CD4-positive, alpha-beta T cell treated with Interleukin-21 for 1 hour (primary cell): ENCODE measurements at places on chromosomes 5 and 9.
A peak's percentile ranks its signal among the peaks of the same experiment; 100 is the strongest.

DNA sequence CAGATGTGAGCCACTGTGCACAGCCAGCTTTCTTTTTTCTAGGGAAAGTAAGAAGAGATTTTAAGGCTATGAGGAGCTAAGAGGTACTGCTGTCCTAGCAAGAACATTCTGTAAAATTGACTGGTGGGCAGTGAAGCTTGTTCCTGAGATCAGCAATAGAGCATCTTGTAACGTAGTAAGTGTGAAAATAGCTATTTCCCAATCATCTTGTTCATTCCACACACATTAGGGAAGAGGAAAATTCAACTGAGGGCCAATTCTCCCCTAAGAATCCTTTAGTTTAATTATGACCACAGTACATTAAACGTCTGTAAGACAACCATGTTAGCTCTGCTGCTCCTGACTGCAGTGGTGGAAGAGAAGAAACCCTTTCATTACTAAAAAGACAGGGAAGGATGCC, 246.2 kb downstream of the EFNA5 start:
- no peak for DNase-seq

- DNase-seq: no peak
These were observed 837.1 kb upstream of the SEMA6A start for GRCh38 chr5:117411701-117412100.

GRCh38 chr5:154159343-154159742, 31.2 kb upstream of the GALNT10 start:
- no peak for DNase-seq

DNA sequence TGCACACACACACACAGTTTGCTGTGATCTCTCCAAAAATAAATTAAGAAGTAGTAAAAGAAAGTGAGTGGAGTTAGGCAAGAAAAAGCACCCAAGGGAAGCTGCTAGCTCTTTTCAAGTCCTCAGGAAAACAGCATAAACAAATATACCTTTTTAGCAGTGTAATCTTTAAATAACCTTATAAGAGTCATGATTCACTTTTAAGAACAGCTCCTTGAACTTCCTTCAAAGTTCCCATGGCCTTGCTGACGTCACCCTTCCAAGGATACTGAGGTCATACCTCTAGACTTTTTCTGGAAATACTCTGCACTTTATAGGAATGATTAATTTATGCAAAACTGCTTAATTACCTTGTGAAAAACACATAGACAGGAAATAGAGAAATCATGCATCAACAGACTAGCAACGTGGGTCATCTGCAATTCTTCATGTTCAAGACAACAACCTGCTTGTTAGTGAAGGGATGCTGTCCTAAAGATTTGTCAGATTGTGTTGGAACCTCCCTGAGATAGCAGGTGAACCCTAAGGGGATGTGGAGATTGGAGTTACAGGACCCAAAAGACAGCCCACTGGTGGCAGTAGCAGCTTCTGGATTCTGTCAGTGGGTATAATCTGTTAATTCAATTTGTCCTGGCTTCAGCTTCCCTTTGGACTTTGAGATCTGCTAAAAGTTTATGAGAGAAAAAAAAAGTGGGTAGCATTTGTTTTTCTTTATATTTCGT, 229.0 kb downstream of the ELAVL2 start:
- no peak for DNase-seq

GRCh38 chr9:81390792-81391456, 298.4 kb downstream of the TLE1 start:
- no peak for DNase-seq

DNA sequence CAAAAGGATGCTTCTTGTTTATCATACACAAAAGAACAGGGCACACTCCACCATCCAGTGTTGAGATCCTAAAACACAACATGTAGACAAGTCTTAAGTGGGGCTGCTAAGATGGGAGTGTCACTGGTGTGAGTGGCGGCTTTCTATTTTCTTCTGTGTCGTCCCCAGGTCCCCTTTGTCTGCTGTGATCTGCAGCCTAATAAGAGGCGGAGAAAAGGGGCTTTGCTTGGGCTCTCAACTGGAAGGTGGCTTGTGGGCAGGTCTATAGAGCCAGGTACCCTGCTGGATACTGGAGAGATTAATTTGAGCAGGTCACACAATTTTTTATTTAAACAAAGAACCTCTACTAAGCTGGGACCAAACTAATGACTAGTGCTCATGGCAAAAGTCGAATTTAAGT, 126.1 kb upstream of the SAP30L start:
- no peak for DNase-seq

- peak; percentile 36 for DNase-seq
These were observed 5.1 kb downstream of the TLN1 start for GRCh38 chr9:35726931-35727330.

- no peak for DNase-seq
These were observed 8.0 kb upstream of the WHRN start for GRCh38 chr9:114513055-114513958.

GRCh38 chr5:172351240-172351778, 67.7 kb upstream of the UBTD2 start:
- no peak for DNase-seq

- DNase-seq: no peak
These were observed 55.0 kb downstream of the GARNL3 start for GRCh38 chr9:127319366-127320114.

- no peak for DNase-seq
These were observed 65.2 kb upstream of the PTPRD start for GRCh38 chr9:10678010-10678409.

- DNase-seq: no peak
These were observed 529 bp downstream of the UBAC1 start for GRCh38 chr9:135960411-135961276.

DNA sequence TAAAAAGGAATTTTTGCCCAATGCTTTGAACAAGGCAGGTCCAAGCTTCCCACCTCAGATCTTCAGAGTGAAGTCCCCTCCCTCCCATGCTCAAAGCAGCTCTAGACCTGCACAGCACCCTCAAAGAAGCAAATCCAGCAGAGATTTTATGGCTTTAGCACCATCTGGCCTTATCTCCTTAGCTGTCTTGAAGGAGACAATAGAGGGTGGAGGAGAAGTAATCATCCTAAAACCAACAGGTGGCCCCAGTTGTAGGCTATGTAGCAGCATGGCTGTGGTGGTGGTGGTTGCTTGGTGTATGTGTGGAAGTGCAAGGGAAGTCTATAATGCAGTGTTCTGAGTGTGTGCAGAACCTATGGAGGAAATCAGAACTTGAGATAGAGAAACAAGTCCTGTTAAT, 140.1 kb downstream of the GRIA1 start:
- DNase-seq: no peak

GRCh38 chr5:73264631-73265030, 91.6 kb downstream of the TMEM174 start:
- DNase-seq: no peak

- no peak for DNase-seq
These were observed 14.0 kb downstream of the IRGM start for GRCh38 chr5:150860246-150860821.

DNA sequence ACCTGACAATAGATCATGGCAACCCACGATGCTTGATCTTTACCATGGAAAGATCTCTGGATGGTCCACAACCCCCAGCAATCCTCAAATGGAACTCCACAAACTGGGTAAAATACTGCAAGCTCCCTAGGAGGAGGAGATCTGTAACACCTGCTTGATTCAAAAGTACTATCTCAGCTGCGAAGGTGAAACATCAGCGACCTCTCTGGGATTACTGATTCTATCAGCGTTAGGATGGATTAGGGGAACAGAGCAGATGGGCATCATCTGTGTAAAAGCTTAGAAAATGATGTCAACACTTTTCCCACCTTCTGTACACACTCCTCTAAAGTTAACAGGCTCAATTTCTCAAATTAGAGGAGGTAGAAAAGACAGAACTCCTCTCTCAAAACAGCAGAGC, 31.5 kb upstream of the TRPC7 start:
- DNase-seq: no peak

DNA sequence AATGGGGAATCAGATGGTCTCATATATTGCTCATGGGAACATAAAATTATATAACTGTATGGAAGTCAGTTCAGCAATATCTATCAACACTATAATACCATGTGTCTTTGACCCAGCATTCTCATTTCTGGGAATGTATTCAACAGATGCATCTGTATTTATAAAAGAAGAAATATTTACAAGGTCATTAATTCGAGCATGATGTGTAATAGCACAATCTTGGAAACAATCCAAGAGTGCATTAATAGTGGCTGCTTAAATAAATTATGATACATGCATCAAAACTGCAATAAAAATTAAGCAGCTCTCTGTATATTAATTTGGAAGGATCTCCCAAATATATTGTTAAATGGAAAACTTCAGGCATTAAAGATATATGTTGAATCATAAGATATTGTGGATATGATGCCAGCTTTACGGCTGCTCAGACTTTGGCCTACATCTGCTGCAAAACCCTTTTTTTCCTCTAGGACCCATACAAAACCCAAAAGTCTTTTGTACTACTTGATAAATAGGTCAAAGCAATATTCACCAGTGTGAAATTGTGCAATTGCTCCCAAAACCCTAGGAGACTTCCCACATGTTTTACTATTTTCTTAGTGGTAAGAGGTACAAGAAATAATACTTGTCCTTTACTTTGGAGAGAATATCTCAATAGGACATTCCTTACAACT, 45.3 kb upstream of the ISOC1 start:
- DNase-seq: no peak

GRCh38 chr9:129881547-129882324, 46.5 kb downstream of the USP20 start:
- no peak for DNase-seq

- no peak for DNase-seq
These were observed 59.8 kb downstream of the SH3RF2 start for GRCh38 chr5:145996135-145996534.

DNA sequence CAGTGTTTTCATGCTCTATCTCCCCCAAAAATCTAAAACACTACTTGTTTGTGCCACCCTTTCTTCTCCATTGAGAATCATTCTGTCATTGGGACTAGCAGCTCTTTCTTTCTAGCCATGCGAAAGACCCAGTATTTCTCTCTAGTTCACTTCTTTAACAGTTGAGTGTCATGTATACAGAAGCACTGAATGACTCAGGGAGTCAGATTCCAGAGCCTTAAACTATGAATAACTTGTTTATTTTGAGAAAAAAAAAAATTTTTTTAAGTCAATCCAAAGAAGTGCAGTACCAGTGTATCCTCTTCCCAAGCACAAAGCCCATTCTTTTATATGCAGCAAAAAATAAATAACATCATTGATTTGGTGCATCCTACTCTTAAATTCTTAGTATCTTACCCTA, 415.4 kb upstream of the GRAMD2B start:
- DNase-seq: no peak
